ENCODE measurements at places on chromosomes 16 and 17. TPM values are rescaled to one million over a fixed set of nuclear protein-coding genes. Genes with fewer than 3 reads are reported as not detected.

Gene ZPBP2
- not detected for total RNA-seq

Gene CNGB1
- total RNA-seq = not detected

Gene TCAP
- total RNA-seq = 0.60 TPM

Gene AOC2
- 0.42 TPM for total RNA-seq

Gene HOXB2
- 5.2 TPM for total RNA-seq

Gene TMEM132E
- not detected for total RNA-seq

Gene EVPLL
- not detected for total RNA-seq

Gene TBC1D26
- total RNA-seq = not detected

Gene RAB26
- 0.84 TPM for total RNA-seq

Gene ADAM11
- total RNA-seq = under 0.01 TPM

Gene BRIP1
- total RNA-seq = 4.3 TPM

Gene IRX3
- 1.0 TPM for total RNA-seq

Gene CCDC78
- total RNA-seq = 0.65 TPM

Gene TIGD7
- 3.4 TPM for total RNA-seq

Gene TP53TG3F
- total RNA-seq = not detected

Gene PKMYT1
- 10.6 TPM for total RNA-seq

Gene CSH1
- not detected for total RNA-seq

Gene NOXO1
- total RNA-seq = not detected

Gene TP53TG3D
- total RNA-seq = 0.28 TPM

Gene AXIN2
- total RNA-seq = 3.1 TPM

Gene KIFC3
- total RNA-seq = 75.4 TPM
